ENCODE measurements at places on chromosomes 7 and 10.
A peak's percentile ranks its signal among the peaks of the same experiment; 100 is the strongest.

- no peak for DNase-seq
Observed at GRCh38 chr10:114285961-114286441, 46.9 kb downstream of the VWA2 start.

DNA sequence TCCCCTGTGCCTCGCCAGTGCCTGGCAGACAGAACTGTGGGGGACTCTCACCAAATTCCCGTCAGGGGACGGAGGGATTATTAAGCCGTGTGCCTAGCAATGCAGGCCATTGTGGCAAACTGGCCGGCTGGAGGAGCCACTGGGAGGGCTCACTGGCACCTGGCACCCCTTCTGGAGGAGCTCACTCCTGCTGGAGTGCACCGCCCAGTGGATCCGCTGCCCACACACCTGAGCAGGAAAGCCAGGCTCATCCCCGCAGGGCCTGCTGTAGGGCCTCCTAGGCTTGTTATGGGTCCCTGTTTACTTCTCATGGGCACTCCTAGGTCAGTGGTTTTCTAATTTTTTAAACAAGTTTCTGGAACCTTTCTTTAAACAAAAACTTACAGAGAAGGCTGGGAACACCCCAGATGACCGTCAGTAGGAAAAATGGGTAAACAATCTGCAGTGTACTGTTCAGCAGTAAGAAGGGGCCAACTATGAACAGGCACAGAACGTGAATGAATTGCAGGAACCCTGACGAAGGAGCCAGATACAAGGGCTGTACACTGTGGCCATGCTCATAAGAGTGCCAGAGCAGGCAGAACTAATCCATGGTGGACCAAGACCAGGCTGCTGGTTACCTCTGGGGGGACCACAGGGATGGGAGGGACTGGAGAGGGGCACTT lies 64.8 kb downstream of the LANCL2 start:
- no peak for DNase-seq

- DNase-seq, result no peak
Observed at GRCh38 chr10:2425320-2425719, 642.0 kb upstream of the PFKP start.

- DNase-seq, result peak; percentile 56
Observed at GRCh38 chr10:112471878-112472487, 25.0 kb downstream of the VTI1A start.

- no peak for DNase-seq
Observed at GRCh38 chr10:97095701-97096260, 90.0 kb downstream of the SLIT1 start.

Data from GF-D8 (cell line).